Cerebellar nuclear complex (tissue), 1 donor: ENCODE measurements at places on chromosomes 13 and 19.

DNA sequence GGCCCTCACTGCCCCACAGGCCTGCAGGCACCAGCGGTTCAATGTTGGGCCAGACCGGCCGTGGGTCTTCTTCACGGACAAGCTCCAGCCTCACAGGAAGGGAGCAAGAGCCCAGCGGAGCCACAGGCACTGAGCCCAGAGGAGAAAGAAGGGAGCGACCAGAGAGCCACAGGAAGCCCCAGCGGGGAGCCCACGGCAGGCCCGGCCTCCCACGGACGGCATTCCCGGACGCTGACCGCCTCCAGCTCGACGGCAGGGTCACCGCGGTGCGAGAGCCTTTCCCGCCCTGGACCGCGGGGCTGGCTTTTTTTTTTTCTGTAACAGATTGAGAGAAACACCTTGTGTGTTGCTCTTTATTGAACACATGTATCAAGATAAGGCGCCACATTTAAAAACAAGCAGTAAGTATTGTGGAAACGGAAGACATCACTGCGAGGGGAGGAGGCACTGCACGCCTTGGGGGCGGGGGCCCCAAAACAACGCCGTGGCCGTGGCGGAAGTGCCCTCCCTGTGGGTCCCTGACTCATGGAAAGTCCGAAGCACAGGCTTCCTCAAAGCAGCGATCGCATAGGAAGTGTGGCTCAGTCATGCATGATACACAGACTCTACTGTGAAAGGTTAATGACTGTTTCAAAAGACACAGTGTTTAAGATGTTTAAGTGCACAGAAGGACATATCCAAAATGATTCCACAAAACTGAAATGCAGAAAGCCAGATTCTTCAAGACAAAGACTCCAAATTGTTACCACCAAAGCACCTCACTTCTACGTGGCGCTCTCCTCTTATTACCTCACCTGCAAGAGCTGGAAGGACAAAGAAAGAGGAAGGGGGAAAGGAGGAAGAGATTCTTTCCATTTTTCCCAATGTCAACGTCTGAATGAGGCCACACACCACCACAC is 3.5 kb downstream of the RASA3 start:
- no peak for DNase-seq

DNA sequence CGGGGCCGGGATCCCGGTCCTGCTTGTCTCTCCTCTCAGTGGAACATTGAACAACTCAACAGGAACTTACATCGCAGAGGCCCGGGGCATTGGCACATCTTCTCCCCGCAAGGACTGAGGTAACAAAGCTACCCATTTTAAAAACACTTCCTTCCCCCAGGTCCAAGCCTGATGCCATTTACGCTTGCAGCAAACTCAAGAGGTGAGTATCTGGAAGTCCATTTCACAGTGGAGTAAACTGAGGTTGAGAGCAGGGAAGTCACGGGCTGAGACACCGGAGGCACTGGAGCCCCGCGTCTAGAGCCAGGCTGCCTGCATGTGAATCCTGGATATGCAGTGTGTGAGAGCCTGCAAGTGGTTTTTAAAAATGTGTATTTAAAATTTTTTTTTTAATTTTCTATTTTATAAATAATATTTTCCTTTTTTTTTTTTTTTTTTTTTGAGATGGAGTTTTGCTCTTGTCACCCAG is 492 bp upstream of the PGLYRP1 start:
- no peak for DNase-seq

DNA sequence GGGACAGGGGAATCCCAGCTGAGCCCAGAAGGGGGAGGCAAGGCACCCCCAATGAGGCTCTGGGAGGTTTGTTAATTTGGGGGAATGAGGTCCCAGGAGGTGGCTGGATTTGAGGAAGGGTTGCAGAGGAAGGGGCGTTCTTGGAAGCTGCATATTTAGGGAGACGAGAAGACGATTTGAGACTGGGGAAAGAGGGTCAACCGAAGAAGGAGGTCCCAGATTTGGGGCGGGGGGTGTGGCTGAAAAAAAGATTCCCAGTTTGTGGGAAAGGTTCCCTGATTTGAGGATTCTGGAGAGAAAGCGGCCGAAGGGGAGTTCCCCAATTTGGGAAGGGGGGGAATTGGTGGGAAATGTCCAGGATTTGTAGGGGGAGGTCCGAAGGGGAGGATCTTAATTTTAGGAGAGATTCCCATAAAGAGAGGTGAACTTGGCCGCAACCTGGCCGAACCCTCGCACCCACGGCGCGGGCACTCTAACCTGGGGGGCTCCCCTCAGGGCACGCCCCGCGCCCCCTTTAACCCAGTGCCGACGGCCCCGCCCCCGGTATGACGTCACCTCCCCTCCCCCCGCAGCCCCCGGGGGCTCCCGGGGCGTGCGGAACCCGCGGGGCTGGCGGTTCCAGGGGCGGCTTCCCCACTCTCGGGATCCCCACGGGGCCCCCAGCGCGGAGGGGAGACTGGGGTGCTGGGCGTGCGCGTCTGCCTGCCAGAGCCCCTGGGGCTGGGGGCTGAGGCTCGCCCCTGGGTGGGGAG is 1.2 kb downstream of the PTPRS start:
- DNase-seq = no peak

DNA sequence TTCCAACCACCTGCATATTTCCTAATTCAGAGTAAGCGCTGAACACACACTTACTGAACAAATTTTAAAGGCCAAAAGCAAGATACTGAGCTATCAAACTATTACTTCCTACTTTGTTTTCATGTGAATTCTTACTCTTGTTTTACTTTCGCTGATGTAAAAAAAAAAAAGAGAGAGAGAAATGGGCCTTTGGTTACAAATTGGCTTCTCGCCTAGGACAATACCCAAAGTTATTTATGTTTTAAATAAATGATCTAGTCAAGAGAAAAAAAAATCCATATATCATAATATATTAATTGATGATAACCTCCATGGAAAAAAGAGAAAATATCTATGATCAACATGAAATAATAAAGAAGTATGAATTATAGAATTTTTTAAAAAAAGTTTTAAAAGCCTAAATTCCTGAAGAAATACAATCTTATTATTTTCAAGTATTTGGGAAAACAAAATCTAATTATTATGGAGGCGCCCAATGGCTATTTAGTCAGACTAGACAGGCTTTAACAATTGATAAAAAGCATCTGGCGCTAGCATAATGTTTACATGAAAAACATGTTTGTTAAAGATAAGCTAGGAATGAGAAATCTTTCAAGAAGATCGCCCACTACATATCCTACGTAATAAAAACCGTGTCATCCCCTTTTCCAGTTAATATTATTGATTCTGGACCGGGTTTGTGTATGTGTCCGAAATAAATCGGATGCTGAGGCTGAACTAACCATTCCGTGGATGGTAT is 9.0 kb downstream of the COL4A1 start:
- DNase-seq = no peak

GRCh38 chr13:87684850-87685742 is 13.9 kb downstream of the SLITRK5 start:
- DNase-seq = no peak

DNA sequence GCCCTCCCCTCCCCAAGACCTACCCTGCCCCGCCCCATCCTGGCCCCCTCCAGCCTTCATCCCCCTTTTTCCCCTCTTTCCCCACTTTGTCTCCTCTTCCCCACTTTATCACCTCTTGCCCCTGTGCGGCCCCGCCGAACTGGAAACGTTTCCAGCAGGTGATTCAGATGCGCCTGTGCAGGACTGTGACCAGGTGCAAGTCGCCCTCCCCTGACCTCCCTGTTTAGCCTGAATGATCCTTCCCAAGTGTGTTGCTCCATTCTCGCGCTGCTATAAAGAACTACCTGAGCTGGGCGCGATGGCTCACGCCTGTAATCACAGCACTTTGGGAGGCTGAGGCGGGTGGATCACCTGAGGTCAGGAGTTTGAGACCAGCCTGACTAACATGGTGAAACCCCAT is 25.9 kb downstream of the ZNF791 start:
- no peak for DNase-seq

GRCh38 chr19:44051650-44052402 is at the start of gene ZNF223:
Gene ZNF223, plus strand, starts transcription at chr19:44052036. Its CDS starts 3,141 bp downstream, at chr19:44055177.
- DNase-seq = peak; percentile 98

GRCh38 chr19:4199699-4200293 is 17.3 kb downstream of the ANKRD24 start:
- DNase-seq = no peak

DNA sequence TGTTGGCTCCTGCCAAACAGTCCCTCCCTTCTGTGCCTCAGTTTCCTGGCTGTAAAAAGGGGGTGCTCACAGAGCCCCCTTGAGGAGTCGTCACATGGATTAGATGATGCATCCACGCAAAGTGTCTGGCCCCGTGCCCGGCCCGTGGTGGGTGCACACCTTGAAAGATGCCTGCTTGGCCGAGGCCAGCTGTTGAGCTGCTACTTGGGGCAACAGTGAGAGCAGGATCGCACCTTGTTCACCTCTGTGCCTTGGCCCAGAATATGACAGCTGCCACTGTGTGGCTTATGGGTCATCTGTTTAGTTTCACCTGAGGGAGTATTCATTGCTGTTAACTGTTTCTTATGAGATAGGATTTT is 17.7 kb downstream of the CRTC1 start:
- DNase-seq = no peak

DNA sequence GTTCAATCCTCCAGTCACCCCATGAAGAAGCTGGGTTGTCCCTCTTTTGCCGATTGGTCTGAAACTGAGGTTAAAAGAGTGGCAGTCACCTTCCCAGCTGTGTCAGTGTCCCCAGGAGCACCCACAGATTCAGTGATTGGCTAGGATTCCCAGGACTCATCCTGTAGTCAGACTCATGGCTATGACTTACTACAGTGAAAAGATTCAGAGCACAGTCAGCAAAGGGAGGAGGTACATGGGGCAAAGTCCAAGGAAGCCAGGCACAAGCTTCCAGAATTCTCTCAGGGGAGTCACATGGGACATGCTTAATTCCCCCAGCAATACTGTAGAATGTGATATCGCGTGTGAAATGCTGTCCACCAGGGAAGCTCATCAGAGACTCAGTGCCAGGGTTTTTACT is 14.2 kb downstream of the ZNF473 start:
- no peak for DNase-seq

DNA sequence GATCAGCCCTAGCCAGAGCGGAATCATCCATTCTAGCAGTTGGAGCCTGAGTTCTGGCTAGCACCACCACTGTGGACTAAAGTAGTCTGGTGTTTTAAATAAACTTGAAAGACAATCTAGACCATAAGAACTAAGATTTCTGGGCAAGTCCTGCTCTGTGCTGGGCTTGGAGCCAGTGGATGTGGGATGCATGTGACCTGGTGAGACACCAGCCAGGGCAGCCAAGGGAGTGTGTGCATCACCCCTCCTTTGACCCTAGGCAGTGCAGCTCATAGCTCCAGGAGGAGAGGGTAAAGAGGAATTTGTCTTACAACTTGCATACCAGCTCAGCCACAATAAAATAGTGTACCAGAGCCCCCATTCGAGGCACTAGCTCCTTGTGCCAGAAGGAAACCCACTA is 21.0 kb downstream of the ITGBL1 start:
- no peak for DNase-seq
